Right atrium auricular region (tissue), 2 donors: ENCODE measurements at places on chromosomes 1 and 21.

- DNase-seq, result no peak
These were observed 8.1 kb upstream of the VWA5B1 start for GRCh38 chr1:20282533-20282932.

- no peak for DNase-seq
These were observed 70.9 kb downstream of the ERI3 start for GRCh38 chr1:44284184-44284583.

- DNase-seq, result no peak
These were observed 51.0 kb downstream of the ADARB1 start for GRCh38 chr21:45125357-45125756.

DNA sequence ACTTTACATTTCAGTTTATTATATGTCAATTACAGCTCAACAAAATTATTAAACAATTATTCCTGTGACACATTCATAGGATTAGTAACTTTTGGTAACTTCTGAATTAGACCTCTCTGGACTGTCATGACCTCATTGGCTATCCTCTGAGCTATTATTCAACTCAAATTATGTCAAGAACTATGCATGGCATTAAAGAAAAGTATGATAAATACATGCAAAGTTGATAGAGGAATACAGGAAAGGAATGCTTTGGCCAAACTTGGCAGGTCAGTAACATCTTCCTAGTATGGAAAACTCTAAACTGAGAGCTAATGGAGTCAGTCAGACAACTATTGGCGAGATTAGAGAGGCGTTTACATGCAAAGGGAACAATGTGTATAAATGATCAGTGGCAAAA lies 158.4 kb downstream of the DUSP10 start:
- DNase-seq, result no peak

- no peak for DNase-seq
These were observed 5.9 kb downstream of the OTUD3 start for GRCh38 chr1:19888112-19888511.

DNA sequence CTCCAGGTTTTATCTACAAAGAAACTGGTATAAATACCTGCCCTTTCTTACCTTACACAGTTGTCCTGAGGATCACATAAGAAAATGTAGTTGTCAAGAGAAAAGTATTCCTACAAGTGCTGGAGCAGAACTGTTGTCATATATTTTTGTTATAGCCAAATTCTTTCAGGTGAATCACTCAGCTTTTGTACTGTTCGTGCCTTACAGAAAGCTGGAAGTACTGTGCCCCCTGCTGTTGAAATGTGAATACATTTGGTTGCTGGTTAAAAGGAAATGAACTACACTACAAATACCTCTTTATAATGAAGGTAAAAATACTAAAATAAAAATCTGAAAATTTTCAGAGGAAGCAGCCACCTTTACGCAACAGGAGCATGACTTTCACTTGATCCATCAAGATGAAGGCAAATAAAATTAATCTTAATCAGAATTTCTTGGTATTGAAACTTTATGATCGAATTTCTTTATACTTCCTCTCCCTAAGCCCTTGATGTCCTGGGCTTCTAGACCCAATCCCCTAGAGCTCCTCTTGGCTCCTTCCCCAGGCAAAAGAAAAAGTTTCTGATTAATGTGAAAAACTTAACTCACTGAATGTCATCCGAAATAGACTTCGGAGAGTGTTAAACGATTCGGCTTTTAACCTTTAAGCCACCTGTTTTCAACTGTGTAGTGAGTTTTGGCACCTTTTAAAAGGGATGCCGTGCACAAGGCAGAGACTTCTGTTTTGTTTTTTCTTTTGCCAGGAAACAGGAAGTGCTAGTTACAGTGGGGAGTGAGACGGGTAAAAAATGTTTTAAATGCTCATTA lies 12.5 kb downstream of the CHML start:
- no peak for DNase-seq
